NCI-H1048 (cell line): ENCODE measurements at places on chromosomes 1 and 21.

GRCh38 chr1:145871994-145872924, 13.4 kb upstream of the PIAS3 start:
- no peak for DNase-seq

- no peak for DNase-seq
Measured at GRCh38 chr1:232766904-232767303, 38.3 kb upstream of the MAP10 start.

- DNase-seq = no peak
Measured at GRCh38 chr1:63124666-63125191, 197.6 kb upstream of the FOXD3 start.

GRCh38 chr1:72516826-72517225, 234.5 kb upstream of the NEGR1 start:
- DNase-seq = no peak

- no peak for DNase-seq
Measured at GRCh38 chr21:46083791-46084561, 13.9 kb upstream of the COL6A2 start.

DNA sequence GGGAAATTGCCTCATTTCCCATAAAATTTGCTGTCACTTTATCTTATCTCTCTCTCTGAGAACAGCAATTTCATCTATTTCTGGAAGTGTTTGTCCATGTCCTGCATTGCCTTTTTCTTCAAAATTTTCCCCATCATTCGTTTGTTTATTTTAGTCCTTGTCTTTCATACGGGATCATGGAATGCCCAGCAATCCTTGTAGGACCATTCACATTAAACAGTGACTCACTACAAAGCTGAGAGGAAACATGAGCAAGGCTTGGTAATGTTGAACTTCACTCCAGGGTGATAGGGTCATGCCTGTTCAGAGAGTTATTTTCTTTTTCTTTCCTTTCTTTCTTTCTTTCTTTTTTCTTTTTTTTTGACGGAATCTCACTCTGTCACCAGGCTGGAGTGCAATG, 32.2 kb upstream of the HNRNPU start:
- DNase-seq = no peak

GRCh38 chr1:217135987-217136894, 413.0 kb upstream of the ESRRG start:
- no peak for DNase-seq

- DNase-seq = no peak
Measured at GRCh38 chr1:110310300-110310699, 28.9 kb upstream of the RBM15 start.

- DNase-seq = no peak
Measured at GRCh38 chr1:5505944-5506343, 486.3 kb downstream of the NPHP4 start.

DNA sequence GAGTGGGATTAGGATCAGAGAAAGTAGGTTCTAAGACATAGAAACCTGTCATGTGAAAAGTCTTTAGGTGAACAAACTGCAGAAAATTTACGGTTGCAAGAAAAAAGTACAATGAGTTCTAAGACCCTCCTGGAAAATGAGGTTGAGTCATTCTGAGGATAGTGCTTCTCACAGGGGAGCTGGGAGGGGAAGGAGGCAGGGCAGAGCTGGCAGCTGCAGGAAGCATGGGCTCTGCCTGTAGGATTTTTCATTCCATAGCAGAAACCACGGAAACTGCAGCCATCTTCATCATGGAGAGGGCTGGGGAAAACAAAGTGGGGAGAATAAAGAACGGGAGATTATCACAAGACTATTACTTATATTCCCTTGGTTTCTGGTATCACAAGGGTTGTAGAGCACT, 25.8 kb upstream of the THEM4 start:
- no peak for DNase-seq

- no peak for DNase-seq
Measured at GRCh38 chr1:53076165-53076564, 14.2 kb downstream of the PODN start.

DNA sequence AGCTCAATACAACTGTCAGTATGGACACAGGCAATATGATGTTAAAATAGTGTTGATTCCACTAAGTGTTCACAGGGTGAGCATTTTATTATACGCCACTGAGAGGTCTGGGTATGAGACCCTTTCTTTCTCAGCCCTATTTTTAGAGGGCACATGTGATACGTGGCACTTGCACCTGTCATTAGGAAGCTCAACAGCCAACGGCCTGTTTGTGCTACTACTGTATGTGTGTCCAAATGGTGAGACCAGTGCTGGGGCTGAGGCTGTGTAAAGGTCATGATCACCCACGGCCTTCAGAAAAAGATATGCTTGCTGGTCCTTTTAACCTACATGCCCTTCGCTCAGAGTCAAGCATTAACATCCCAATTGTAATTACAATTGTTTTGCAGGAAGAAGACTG, 176.2 kb downstream of the DUSP10 start:
- no peak for DNase-seq

DNA sequence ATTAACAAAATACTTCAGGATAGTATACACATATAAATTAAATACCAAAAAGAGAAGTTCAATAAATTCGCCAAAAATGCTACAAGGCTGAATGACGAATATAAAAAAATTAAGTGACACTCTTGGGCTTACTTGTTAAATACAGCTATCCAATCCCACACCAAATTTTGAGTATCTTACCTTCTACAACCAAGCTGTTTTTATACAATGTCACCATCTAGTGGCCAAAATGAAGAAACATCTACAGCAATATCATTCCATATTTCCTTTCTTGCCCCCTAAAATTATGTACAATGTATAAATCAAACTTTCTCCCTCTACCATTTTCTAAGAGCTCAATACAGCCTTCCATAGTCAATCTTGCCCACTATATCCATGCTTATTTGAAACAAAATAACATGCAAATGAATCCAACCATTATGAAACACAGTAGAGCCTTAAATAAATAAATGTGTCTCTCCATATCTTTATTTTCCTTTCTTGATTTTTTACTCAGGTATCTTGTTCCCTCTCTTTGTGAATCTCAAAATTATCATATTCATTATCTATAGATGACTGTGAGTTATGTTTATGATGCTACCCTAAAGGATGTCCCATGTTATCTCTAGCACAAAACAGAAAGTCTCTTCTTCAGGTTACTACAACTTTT, 86.3 kb downstream of the ACBD6 start:
- DNase-seq = peak; percentile 35

DNA sequence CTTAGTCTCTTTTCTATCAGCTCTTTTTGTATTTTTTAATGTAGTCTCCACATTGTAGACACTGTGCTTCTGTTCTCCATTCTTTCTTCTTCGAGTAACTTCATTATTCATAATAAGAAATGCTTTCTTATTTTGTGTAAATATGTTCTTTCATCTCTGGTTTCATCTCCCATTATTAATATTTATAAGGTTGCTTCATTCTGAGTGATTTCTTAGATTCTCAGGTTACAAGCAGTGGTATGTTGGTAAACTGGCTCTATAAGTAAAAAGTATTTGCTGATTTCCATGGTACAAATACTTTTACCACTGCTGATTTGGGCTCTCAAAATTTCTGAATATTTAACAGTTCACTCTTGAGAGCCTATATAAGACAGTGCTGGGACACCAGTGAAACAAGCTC, 81.3 kb downstream of the CDC14A start:
- no peak for DNase-seq

DNA sequence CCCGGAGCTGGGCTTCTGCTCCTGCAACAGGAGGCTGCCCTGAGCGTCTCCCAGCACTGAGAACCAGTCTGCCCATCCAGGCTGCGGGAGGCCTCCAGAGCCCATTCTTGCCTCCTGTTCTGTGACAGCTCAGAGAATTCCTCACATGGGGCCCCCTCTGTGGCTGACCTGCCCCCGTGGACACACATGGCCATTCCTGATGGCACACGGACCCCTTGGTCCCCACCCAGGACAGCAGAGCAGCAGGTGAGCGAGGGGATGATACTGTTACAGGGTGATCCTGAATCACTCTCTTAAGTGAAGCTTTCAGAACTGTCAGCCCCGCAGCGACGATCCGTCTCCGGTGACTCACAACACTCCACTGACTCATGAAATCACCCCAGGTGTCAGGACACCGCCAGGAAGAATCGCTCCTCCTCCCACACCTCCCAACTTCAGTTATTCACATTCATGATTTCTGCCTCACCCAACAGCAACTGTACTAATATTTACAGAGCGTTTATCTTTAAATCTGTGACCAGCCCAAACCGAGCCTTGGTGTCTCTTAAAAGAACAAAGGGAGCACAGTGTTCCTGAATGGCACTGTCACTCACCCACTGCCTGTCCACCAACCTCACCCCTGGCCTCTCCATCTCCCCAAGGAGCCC, 22.5 kb downstream of the CHD5 start:
- no peak for DNase-seq

- no peak for DNase-seq
Measured at GRCh38 chr1:11499601-11500331, 20.8 kb downstream of the DISP3 start.

DNA sequence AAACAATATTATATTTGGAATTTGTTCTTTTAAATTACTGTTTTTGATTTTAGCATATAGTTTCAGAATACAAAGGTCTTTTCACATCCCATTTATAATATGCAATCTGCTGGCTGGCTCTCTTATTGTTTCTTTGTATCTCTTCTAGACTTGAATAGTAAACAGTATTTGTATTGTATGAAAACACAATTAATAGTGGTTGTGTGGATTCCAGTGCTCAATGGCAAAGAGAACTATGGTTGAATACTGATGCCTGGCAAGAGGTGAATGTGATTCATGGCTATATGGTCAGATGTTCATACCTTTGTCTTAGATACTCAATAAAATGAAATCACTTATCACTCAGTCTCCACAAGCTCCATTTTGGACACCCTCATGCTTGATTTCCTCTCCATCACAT, 37.2 kb downstream of the OR6Y1 start:
- no peak for DNase-seq

- no peak for DNase-seq
Measured at GRCh38 chr1:228180959-228181644, 15.5 kb downstream of the IBA57 start.

DNA sequence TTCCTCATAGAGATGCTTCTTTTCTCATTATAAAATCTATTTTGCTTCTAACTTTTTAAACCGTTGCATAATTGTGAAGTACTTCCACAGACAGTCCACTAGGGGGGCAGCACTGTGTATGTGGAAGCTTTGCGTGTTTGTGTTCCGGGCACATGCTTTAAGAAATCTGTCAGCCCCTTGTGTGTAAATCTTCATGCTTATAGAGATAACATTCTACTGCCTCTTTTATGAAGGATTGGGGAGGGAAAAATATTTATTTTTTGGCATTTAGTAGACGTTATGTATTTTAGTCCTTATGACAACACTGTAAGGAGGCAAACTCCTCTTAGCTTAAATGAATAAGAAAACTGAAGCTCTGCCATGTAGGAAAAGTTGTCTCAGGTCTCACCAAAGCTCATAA, 157.3 kb upstream of the PTGFR start:
- no peak for DNase-seq

DNA sequence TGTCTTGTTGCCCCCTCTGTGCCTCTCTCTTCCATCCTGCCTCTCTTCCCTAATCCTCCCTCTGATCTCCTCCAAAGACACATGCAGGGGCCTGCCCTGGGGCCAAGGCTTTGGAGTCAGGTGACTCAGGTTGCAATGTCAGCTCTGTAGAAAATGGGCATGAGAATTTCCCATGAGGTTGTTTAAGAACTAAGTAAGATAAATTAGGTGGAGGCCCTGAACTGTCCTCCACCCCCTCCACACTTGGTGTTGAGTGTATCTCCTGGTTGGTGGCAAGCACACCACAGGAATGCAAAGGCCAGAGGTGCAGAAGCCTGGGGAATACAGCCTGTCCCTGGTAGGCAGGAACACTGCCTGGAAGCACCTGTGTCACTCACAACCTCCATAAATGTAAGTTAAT, 63.9 kb upstream of the GRIK3 start:
- no peak for DNase-seq

- no peak for DNase-seq
Measured at GRCh38 chr1:201533836-201534235, 5.1 kb upstream of the NAV1 start.

DNA sequence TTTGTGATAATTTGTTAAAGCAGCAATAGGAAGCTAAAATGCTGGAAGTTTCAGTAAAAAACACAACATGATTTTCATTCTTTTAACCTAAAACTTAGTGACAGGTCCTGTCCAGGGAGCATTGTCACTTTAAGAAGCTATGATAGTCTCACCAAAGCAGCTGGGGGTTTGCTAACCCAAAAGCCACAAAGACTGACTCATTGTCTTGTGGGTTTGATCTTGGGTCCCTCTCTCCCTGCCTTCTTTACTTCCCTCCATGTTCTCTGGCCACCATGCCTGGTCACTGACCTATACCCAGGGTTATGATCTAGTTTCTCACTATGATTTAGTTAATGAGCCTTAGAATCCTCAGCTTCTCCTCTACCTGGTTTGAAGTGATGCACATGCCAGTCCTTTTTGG, 213.5 kb upstream of the PTGFR start:
- DNase-seq = no peak

GRCh38 chr1:24727501-24728216, 17.6 kb upstream of the CLIC4 start:
- no peak for DNase-seq

GRCh38 chr1:109760581-109761226, 3.0 kb downstream of the EPS8L3 start:
- DNase-seq = no peak

DNA sequence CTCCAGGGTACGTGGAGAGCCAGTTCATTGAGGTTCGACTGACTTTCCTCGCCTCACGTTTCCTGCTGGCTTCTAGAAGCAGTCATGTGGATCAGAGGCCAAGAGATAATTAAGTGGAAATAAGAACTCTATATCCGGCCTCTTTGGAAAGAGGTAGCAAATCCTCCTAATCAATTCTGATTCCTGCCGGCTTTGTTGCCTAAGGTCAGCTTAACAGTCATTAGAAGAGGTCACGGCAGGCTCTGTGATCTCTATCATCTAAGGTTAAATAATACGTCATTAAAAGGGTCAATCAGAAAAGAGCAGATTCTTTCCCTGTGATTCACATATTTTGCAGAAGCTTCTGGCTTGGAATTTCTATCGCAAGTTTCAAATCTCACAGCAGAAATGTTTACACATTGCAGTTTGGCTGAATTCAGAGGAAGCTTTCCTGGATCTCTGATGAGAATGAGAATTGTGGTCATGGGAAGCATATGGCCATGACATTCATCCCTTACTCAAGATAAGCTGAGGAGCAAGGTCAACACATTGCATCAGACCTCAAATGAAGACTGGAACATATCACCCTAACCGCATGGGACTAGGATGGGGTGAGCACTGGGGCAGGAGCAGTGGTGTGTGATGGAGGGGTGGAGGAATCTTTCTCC, 189.4 kb downstream of the PBX1 start:
- DNase-seq = no peak

GRCh38 chr1:11746092-11746491, 10.2 kb downstream of the AGTRAP start:
- DNase-seq = no peak

GRCh38 chr1:156368889-156369684, at the start of gene RHBG:
Gene RHBG, plus strand, starts transcription at chr1:156369211. Its CDS starts 39 bp downstream, at chr1:156369250.
- DNase-seq = no peak

- no peak for DNase-seq
Measured at GRCh38 chr1:9279172-9279840, 13.4 kb upstream of the SPSB1 start.

GRCh38 chr1:116262207-116262994, 110.6 kb upstream of the ATP1A1 start:
- DNase-seq = no peak
